ENCODE measurements at places on chromosomes 6 and 20. TPM values are rescaled to one million over a fixed set of nuclear protein-coding genes. Genes with fewer than 3 reads are reported as not detected.

The DEFB124 gene
- total RNA-seq: not detected

The NKX2-2 gene
- total RNA-seq: not detected

The SSTR4 gene
- total RNA-seq: 0.30 TPM

The TAF11 gene
- 22.2 TPM for total RNA-seq

The NUP153 gene
- total RNA-seq: 37.7 TPM

The TRIM40 gene
- not detected for total RNA-seq

The TPBG gene
- 12.8 TPM for total RNA-seq

The CLIC5 gene
- 4.0 TPM for total RNA-seq

The CENPQ gene
- 8.0 TPM for total RNA-seq

The SLC32A1 gene
- total RNA-seq: not detected

The CDH4 gene
- 0.10 TPM for total RNA-seq

The LAMP5 gene
- 1.9 TPM for total RNA-seq

The OR2J3 gene
- total RNA-seq: not detected

The PRPF6 gene
- total RNA-seq: 39.9 TPM

The MDC1 gene
- total RNA-seq: 9.3 TPM

The WFDC2 gene
- 0.39 TPM for total RNA-seq

The PCSK2 gene
- total RNA-seq: 2.2 TPM

The ZBTB46 gene
- 8.3 TPM for total RNA-seq

The COQ3 gene
- total RNA-seq: 3.8 TPM

The EYS gene
- 0.69 TPM for total RNA-seq

The MUC21 gene
- not detected for total RNA-seq

The TMC2 gene
- total RNA-seq: 0.10 TPM

Measured in skin of body (tissue), 3 donors.